ENCODE measurements at places on chromosomes 12 and 14.

DNA sequence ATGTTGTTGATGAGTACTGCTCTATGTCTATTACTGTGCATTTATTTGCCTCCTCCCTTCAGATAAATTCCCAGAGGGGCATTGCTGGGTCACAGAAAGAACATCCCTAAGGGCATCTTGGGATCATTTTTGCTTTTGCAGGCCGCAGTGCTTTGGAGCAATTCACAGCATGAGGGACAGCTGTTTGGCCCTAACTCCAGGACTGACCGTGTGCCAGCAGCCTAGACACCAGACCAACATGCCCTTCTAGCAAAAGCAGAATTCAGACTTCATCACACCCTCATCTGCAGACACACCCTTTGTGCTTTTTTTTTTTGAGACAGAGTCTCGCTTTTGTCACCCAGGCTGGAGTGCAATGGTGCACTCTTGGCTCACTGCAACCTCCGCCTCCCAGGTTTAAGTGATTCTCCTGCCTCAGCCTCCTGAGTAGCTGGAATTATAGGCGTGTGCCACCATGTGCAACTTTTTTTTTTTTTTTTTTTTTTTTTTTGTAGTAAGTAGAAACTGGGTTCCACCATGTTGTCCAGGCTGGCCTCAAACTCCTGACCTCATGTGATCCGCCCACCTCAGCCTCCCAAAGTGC, 31.0 kb downstream of the RNF34 start:
- no peak for DNase-seq

DNA sequence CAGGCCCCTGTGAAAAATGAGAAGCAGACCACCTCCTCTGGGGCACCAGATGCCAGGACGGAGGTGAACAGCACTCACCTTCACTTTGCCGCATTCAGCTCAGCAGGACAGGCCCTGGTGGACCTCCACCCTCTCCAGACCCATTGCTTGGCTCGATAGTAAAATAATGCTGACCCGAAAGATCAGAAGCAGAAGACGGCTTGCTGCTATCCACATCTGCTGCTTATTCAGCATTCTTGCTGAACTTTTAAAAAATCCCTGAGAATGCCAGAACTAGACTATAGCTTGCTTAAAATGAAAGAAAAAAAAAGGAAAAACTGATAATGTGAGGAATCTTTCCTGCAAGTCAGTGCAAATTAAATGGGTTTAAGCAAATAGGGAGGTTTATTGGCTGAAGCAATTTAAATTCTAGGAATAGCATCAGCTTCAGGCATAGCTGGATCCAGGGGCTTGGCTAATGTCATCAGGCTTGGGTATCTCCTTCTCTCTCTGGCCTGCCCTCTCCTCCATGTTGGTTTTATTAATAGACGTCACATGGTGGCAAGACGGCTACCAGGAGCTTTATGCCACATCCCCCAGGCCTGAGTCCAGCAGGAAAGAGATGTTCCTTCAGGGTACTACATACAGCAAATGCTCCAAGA, 137.9 kb downstream of the SCARB1 start:
- no peak for DNase-seq

- DNase-seq: no peak
Observed at GRCh38 chr14:38964630-38965029, 138.4 kb downstream of the SEC23A start.

GRCh38 chr12:1418144-1418543, 176.2 kb downstream of the FBXL14 start:
- DNase-seq: no peak

DNA sequence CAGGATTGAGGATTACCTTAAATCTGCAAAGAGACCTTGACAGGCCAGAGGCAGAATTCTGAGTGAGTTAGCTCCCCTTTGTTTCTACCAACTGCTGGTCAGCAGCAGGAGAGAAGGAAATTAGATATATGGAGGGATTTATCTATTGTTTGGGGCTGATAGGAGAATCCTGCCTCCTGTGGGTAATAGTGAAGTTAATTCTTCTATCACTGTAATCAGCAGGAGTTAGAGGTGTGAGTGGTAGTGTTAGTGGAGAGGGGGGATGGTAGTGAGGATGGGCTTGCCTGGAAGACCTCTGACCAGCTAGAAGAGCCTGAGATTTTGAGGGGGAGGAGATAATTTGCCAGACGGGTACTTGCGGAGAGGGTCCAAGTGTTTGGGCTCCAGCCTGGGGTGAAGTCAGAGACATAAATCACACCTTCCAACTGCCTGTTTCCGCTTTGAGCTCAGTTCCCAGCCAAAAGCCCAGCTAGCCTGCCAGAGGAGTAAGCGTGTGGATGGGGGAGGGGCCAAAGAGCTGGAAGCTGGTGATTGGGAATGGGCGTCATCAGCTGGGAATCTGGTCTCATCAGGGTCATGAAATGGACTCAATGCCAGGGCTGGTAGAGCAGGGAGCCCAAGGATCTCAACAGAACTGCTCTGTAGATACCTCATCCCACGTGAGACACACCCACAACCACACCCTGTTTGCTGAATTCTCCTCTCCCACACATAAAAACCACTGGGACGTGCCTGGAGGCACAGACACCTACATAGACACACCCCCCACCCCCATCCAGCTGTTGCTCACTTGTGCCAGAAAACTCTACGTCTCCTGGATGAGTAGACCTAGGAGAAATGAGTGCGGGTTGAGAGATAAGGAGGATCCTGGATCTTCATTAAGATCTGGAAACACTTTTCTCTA, 13.1 kb upstream of the ITGA5 start:
- DNase-seq: no peak

- no peak for DNase-seq
Observed at GRCh38 chr12:132926415-132926833, 29.7 kb downstream of the ZNF605 start.

DNA sequence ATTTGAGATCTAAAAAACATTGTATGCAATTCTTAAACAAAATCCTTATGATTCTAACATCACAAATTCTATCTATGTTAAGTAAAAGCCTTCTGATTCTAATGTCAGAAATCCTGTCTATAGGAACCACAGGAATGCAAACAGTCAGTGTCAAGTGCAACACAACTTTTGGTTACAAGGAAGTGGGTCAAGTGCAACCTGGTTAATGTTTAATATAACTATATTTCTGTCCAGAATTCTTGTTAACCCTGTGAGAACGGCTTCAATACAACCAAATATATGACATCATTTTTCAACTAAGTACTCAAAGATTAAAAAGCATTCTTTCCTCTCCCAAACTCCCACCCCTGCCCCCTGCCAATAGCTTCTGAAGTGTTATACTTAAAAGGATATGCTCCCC, 107.9 kb upstream of the PLEKHA5 start:
- DNase-seq: no peak

DNA sequence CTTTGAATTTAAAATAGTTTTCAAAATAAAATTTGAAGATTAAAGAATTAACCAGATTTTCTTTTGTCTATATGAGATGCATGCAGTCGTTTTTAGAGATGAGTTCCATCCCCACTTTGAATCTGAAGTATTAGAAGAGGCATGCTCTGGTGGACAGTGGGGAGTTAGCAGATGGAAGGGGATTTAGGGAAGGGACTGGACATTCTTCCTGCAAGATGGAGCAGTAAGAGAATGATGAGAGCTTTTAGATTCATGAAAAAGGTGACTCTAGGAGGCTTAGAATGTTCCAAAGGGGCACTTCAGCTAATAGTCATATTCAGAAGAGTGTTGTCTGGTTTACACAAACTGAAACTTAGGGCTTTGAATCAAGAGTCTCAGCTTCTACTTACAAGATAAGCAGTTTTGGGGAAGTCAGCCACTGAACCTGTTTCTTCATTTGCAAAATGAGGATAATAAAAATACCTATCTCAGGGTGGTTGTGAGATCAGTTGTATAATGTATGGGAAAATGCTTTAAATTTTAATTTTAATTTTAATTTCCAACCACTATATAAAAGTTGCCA, 3.7 kb downstream of the ZBTB1 start:
- DNase-seq: peak; percentile 56

- DNase-seq: no peak
Observed at GRCh38 chr12:25301798-25302197, 51.1 kb upstream of the KRAS start.

DNA sequence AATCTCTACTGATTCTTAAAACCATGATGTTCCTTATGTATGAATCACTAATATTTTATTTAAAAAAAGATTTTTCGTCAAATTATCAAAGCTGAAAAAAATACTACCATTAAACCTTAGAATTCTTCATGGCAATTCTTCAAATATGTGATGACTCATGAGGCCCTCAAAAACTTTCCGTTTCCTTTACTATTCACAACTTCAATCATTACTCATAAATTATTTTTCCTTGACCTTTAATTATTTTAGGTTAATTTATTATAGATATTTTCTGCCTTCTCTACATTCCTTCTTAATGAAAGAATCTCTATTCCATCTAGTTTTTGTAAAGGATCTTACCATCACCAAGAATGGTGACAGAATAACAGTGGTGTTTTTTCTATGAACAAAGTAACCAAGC, 162.1 kb upstream of the SOX5 start:
- no peak for DNase-seq

DNA sequence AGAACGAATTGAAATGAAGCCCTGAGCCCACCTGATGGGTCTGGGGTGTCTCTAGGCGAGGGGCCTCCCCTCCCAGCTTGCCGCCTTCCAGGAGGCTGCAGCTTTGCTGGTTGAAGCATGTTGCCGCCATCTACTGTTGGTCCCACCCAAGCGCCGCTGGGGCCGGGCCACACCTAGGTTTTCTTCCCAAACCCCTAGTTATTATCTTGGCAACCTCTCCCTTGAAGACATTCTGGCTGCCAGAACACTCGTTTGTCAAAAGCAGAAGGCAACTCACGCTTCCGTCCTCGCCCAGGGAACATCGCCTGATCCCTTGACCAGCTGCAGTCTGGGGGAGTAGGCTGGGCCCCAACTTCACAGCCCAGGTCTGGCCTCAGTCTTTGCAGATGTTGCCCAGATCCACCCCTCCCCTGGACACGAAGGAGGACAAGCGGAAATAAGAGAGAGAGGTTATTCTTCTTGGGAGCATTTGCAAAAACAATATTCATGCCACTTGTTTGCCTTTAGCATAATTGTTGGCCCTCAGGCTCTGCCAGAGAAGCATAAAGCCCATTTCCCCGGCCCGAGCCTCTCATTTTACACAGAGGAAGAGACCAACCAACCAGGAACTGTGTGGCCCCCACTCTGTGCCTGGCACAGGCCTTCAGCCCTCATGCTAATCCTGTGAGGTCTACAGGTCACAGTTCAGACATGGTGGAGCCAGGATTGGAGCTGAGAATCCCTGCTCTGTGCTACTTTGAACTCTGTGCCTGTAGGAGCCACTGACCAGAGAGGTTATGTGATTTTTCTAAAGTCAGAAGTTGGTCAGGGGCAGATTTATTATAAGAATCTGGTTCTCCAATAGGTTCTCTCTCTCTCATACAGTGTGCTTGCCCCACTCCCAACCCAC, 6.8 kb downstream of the EMP1 start:
- no peak for DNase-seq

- DNase-seq: no peak
Observed at GRCh38 chr12:6056406-6057240, 67.8 kb downstream of the VWF start.

Measured in MV-4-11 (cell line).